ENCODE measurements at places on chromosomes 2 and 18. TPM values are rescaled to one million over a fixed set of nuclear protein-coding genes. Genes with fewer than 3 reads are reported as not detected.

The MC2R gene
- not detected for total RNA-seq

DNA sequence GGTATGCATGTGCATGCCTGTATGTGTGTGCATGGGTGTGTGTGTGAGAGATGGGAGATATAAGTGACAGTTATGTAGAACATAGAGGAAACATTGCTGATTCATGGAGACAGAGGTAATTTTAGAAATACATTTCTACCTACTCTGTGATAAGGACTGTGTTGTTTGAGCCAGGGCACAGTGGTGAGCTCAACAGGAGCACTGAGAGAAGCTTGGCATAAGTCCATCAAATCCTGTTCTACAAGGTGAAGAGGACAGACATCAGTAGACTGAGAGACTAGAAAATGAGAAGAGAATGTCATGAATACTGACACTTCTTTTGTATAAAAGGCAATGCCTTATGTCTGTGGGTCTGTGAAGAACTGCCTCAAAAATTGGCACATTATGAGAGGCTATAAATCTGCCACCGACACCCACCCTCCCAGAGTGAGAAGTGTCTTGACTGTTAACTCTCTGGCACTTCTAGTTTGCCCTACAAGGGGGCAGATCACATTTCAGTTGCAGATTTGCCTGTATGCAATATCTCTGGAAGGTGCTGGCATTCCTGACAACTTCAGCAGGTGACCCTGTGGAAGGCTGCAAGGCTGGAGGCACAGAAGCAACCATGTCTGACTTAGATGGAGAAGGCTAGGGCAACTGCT is 962.3 kb upstream of the NRXN1 start:
- no peak for DNase-seq

GRCh38 chr2:22134421-22134820 is 1010.7 kb downstream of the TDRD15 start:
- DNase-seq = no peak

- no peak for DNase-seq
Measured at GRCh38 chr18:43869451-43870008, 592.2 kb upstream of the SYT4 start.

All from activated CD8-positive, alpha-beta memory T cell treated with anti-CD3 and anti-CD28 coated beads, Interleukin-2, amount 10 ng/mL, durations not matched to agents 7 days and 5 days (primary cell).